CD4-positive, alpha-beta T cell treated with Interleukin-6 for 4 hours (primary cell): ENCODE measurements at places on chromosomes 16 and 17.

- DNase-seq: peak; percentile 29
Measured at GRCh38 chr16:74563828-74564263, 43.1 kb downstream of the GLG1 start.

DNA sequence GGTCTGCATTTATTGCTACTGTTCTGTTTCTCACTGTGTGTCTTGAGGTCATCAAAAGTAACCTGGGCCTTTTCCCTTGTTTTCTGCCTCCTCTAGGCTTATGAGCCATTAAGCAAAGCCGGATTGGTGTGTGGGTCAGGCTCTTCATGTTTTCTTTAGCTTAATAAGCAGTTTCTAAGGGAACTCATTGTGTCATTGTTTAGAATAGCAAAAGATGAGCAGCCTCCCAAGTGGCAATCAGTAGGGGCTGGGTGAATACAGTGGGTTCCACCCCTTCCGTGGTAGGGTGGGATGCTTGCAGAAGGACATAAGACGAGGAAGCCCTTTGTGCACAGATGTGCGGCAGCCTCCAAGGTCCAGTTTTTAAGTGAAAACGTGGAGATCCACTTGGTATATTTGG lies 34.5 kb downstream of the ABCC1 start:
- no peak for DNase-seq

- DNase-seq: no peak
Measured at GRCh38 chr17:48060249-48060648, 12.1 kb downstream of the NFE2L1 start.

DNA sequence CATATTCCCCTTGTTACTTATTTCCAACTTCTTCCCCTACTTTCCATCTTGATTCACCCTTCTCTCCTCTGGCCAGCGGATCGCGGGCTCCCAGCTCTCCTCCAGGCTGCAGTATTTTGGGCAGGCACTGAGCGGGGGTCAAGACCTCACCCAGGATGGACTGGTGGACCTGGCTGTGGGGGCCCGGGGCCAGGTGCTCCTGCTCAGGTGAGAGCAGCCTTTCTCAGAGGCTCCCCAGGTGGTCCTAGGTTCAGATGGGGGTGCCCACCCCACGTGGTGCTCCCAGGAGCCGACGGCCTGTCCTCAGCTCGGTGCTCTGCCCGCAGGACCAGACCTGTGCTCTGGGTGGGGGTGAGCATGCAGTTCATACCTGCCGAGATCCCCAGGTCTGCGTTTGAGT lies 16.0 kb downstream of the ITGAX start:
- no peak for DNase-seq

DNA sequence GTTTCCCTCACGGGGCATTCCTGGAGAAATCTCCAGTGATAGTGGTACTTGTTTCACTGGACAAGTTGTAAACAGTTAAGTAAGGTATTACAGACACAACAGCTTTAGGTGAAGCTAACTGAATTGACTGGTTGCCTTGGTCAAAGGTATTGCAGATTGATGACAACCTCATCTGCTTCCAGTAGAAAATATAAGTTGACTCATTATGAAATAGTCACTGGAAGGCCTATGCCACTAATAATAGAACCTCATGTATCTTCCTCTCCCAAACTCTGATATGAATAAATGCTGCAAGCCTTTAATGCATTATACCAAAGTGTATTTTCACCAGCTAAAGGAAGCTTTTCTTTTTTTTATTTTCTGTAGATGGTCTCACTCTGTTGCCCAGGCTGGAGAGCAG lies 44.8 kb downstream of the GLG1 start:
- no peak for DNase-seq

DNA sequence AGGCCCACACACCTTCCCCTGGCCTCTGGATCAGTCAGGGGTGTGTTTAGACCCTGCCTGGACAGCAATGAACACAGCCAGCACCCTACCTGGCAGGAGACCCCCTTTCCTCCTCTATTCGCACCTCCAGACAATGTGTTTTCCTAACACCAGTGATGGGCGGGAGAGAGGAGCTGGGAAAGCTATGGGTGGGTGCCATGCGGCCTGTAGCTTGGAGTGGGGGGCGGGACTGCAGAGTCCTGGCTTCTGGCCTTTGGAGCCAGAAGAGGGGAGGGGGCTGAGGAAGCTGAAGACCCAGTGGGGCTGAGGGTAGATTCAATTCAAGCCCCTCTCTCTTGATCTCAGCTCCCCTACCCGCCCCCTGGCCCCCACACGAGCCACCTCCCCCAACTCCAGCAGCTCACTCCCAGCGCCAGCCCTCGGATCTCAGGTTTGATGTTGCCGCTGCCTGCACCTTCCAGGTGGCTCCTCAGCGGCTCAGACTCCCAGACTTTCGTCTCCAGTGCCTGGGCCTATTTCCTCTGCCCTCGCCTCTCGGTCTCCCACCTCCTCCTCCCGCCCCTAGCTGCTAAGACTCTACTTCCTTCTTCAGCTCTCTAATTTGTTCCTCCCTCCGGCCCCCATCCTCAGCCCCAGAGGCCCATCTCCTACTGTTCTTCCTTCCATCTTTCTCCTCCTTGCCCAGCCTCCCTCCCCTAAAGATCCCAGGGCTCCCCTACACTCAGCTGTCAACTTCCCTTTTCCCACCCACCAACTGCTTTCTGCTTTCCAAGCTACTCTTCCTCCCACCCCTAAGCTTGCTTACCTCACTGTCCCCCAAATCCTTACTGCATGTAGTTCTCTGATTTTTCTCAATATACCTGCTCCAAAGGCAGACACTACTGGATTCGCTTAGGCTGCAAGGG lies 6.8 kb upstream of the SP6 start:
- no peak for DNase-seq

DNA sequence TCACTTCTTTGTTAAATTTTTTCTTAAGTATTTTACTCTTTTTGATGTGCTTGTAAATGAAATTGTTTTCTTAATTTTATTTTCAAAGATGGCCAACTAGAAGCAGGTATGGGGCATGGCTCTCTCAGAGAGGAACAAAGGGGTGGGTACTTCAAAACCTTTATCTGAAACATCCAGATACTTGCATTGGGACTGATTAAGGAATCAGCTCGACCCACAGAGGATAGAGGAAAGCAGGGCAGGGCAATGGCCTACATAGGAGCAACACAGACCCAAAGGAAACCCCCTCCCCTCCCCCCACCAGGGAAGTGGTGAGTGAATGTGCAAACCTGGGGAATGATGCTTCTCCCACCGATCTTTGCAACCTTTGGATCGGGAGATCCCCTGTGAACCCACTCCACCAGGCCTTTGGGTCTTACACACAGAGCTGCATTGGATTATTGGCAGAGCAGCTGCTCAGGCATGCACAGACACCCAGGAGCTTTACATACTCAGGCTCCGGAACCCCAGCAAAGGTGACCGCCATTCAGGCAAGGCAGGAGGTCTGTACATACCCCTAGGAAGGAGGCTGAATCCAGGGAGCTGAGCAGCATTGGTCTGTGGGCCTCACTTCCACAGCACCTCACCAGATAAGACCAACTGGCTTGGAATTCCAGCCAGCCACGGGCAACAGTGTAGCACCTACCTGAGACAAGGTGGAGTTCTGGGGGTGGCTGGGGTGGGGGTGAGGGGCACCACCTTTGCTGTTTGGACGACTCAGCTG lies 3.0 kb upstream of the CCR7 start:
- DNase-seq: no peak

- no peak for DNase-seq
Measured at GRCh38 chr17:65850486-65850885, 289.0 kb upstream of the AXIN2 start.

DNA sequence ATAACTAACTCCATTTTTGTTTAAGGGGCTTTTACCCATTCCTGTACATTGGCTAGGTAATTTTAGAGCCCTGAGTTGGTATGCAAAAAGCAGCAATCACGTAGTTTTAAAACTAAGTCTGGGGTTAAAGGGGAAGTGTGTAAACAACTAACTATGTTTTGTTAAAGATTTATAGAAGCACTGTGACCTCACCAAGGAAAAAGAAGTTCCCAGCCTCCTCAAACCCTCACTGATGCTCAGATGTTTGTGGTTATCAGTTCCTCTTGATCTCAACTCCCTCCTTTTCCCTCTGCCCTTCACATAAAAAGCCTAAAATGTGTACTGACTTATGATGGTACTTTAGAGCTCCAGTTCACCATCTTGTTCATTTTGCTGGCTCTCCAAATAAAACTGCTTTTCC lies 119.9 kb upstream of the IRX6 start:
- DNase-seq: no peak

DNA sequence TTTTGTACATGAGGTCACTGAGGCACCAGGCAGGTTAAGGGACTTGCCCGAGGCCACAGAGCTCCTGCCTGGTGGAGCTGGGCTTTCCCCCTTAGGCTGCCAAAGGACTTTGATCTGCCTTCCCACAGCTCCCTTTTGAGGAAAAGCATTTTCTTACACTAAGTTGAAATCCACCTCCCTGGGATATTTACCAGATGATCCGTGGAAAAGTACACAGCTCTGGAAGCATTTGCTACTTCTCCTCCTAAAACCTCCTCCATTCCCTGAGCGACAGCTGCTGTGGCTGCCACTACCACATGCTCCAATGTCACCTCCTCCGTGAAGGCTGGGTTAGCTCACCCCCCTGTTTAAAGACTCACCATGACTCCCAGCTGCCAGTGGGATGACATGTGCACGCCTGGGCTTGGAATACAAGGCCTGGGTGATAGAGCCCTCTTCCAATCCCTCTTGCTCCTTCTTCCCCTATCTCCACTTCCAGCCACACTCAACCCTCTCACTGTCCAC lies 1.2 kb upstream of the MPRIP start:
- no peak for DNase-seq

DNA sequence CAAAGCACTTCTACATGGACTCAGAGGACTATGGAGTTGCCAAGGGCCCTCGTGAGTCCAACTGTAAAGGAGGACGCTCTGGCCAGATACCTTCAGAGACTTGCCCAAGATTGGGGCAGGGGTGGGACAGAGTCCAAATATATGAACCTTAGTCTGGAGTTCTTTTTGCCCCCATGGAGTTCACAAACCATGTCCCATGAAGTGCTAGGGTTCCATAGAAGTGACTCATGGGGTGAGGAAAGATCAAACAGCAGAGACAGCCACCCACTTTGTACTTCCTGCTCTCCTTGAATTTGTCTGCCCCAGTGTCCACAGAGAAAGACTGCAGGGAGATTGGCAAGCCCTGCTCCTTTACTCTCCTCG lies 29.0 kb downstream of the SRL start:
- no peak for DNase-seq
